ENCODE measurements at places on chromosomes 2 and 18. TPM values are rescaled to one million over a fixed set of nuclear protein-coding genes. Genes with fewer than 3 reads are reported as not detected.

Gene HS1BP3
- polyA plus RNA-seq = 24.6 TPM

Gene RPRM
- not detected for polyA plus RNA-seq

Gene LDLRAD4
- polyA plus RNA-seq = 5.4 TPM

Gene CXCR1
- not detected for polyA plus RNA-seq

Gene UGT1A4
- polyA plus RNA-seq = not detected

Gene IL36A
- not detected for polyA plus RNA-seq

Gene ST8SIA5
- polyA plus RNA-seq = 2.6 TPM

Gene GCG
- 0.32 TPM for polyA plus RNA-seq

Gene ITGA4
- polyA plus RNA-seq = 0.29 TPM

Gene NOL4
- polyA plus RNA-seq = 0.03 TPM

Gene CD226
- polyA plus RNA-seq = 0.19 TPM

Gene GEN1
- polyA plus RNA-seq = 4.8 TPM

Gene HOXD4
- polyA plus RNA-seq = 1.6 TPM

Gene PHOSPHO2
- 1.4 TPM for polyA plus RNA-seq

Gene PAIP2B
- polyA plus RNA-seq = 7.2 TPM

Gene ARL6IP6
- 4.1 TPM for polyA plus RNA-seq

Gene PTPRN
- polyA plus RNA-seq = not detected

Gene COBLL1
- 6.0 TPM for polyA plus RNA-seq

Gene INPP4A
- 3.8 TPM for polyA plus RNA-seq

Gene KCNS3
- 2.1 TPM for polyA plus RNA-seq

Gene TUBB6
- 61.9 TPM for polyA plus RNA-seq

Gene GAREM1
- 2.4 TPM for polyA plus RNA-seq

Gene IL37
- polyA plus RNA-seq = not detected

Gene TNFRSF11A
- 0.33 TPM for polyA plus RNA-seq

All from heart right ventricle (tissue), 16 donors.